ENCODE measurements at places on chromosomes 4 and X.

DNA sequence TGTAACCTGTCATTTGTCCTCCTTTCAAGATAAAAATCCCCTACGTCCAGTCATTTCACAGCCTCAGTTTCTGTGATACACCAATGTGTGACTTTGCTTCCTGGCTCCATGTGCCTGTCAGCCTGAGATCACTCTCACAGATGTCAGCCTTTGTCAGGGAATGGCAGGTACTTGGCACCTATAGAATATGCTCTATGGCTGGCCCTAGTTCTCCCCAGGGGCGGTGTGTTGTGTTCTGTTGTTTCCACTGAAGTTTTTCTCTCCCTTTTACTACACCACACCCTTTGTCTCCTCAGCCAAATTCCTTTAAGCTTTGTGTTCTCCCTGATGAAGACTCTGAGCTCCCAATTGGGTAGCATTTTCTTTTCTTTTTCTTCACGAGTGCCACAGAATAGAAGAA, 81.7 kb downstream of the ALPK1 start:
- no peak for DNase-seq

GRCh38 chrX:119186763-119187162, 49.3 kb upstream of the PGRMC1 start:
- no peak for DNase-seq

DNA sequence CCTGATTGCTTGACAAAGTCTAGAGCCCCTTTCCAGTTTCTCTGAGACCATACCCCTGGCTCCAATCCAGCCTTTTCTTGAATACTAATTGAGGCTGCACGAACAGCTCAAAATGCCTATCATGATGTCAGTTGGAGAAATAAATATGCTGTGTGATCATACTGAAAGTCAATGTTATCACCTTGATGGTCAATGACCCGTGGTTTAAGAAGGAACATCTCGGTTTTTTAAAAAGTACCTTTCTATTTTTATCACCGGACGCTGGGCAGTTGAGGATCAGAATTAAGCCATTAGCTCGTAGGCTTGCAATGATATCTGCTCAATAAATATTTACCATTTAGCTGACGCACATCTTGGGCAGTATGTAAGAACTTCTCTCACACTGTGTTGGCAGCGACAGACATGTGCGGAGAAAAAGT, 852 bp upstream of the WDR44 start:
- DNase-seq: no peak

DNA sequence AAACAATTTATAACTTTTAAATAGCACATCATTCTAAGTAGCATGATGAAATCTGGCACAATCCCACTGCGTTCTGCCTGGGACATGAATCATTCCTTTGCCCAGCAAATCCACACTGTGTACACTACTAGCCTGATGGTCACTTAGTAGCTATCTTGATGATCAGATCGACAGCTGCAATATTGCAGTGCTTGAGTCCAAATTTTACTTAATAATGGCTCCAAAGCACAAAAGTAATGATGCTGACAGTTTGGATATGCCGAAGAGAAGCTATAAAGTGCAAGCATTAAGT, 86.6 kb upstream of the NPNT start:
- no peak for DNase-seq

- DNase-seq: no peak
Measured at GRCh38 chr4:172631832-172632231, 536.8 kb upstream of the GALNT7 start.

Data from activated naive CD8-positive, alpha-beta T cell treated with anti-CD3 and anti-CD28 coated beads, Interleukin-2, amount 50 U/mL, for 16 hours (primary cell).